Caki2 (cell line): ENCODE measurements at places on chromosomes 4 and X. TPM values are rescaled to one million over a fixed set of nuclear protein-coding genes. Genes with fewer than 3 reads are reported as not detected.

- DNase-seq: no peak
Measured at GRCh38 chr4:170198747-170199146, 109.0 kb upstream of the AADAT start.

DNA sequence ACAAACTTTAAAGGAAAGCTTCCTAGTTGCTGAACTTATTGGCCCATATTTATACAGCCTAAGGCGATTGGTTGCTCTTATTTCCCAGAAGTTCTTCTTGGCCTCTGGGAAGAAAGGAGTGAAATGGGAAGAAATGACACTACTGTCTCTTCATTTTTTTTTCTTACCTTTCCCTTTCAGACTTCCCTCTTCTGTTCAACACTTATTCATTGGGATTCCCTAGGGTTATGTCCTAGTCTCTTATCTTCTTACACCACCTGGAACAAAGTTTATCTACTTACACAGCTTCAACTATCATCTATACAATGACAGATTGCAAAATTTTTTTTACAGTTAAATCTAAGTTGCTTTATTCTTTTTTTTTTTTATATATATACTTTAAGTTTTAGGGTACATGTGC is 68.0 kb downstream of the SNX12 start:
- no peak for DNase-seq

GRCh38 chr4:81378386-81378785 is 93.3 kb downstream of the RASGEF1B start:
- no peak for DNase-seq

- DNase-seq: peak; percentile 65
Measured at GRCh38 chrX:106917830-106918500, 2.2 kb upstream of the CLDN2 start.

DNA sequence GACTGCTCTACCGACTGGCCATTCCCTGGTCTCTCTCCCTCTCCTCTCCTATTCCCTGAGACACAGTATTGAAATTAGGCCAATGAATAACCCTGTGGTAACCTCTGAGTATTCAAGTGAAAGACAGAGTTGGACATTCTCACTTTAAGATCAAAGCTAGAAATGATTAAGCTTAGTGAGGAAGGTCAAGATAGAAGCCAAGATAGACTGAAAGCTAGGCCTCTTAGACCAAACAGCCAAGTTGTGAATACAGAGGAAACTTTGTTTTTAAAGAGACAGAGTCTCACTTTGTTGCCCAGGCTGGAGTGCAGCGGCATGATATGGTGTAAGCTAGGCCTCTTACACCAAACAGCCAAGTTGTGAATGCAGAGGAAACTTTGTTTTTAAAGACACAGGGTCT is 64.6 kb downstream of the KDM6A start:
- peak; percentile 28 for DNase-seq

- no peak for DNase-seq
Measured at GRCh38 chrX:18596096-18596495, 75.8 kb downstream of the RS1 start.

- DNase-seq: no peak
Measured at GRCh38 chr4:10666616-10667015, 18.0 kb downstream of the CLNK start.

GRCh38 chrX:136781180-136781797 is 557 bp upstream of the ARHGEF6 start:
- no peak for DNase-seq

DNA sequence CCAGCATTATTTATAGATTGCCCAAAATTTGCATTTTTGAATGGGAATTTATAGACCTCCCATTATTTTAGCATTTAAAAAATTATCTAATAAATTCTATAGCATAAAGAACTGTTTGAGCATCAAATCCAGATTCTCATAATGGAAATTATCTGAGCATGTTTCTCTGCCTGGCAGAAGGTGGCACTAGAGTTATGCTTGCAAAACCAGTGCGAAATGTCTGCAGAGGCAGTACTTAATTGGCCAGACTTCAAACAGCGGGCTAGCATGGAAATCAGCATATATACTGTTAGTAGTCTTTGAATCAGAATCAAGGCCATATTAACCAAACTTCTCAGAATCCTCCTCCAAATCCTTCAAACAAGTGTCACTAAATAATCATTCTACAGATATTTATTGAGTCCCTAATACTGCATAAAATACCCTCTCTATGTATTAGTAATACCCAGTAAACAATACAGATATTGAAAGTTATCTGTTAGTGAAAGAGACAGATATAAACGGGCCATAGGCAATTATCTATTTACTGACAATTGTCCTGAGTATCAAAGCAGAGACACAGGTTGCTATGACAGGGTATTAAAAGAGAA is 78.7 kb upstream of the DCLK2 start:
- DNase-seq: peak; percentile 25

GRCh38 chr4:60384516-60384915 is 815.6 kb upstream of the ADGRL3 start:
- no peak for DNase-seq

- no peak for DNase-seq
Measured at GRCh38 chr4:42488554-42488953, 91.3 kb downstream of the SHISA3 start.

DNA sequence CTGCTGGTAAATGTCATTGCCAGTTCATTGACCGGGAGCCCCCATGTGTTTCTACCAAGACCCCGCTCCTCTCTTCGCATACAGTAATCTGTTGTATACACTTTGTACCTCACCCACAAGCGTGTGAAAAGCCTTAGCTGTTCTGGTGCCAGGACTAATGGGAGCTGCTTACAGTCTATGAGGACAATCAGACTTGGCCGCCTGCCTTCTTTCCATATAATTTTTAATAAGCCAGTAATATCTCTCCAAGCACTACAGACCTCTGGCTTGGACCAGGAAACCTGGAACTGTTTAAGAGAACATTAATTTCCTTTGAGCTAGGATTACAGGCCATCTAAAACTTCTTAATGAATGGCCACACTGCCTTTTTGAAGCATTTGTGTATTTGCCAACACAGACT is 149.7 kb upstream of the MSX1 start:
- no peak for DNase-seq

DNA sequence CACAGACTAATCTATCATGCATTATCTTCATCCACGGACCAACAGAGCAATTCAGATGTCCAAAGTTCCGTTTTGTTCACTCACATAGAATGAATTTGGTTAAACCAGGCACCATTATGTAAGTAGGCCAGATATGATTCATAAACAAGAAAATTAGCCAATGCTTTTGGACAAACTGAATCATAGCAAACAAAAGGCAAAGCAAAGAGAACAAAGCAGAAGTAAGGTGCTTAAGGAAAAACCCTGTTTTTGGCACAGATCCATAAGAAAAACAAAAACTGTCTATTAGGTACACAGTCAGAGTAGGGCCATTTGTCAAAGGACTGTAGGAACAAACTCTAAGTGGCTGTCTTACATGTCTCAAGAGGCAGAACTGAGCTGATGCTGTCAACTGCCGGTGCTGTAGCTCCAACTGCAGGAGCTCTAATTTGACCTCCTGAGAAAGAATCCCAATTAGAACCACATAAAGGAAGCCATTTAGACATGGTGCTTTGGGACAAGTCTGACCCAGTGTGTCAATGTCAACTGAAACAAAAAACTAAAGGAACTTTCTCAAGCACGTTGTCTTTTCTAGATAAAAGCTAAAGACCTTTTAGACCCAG is 146.7 kb downstream of the COL25A1 start:
- no peak for DNase-seq

- no peak for DNase-seq
Measured at GRCh38 chr4:173990126-173990868, 293.2 kb downstream of the FBXO8 start.

DNA sequence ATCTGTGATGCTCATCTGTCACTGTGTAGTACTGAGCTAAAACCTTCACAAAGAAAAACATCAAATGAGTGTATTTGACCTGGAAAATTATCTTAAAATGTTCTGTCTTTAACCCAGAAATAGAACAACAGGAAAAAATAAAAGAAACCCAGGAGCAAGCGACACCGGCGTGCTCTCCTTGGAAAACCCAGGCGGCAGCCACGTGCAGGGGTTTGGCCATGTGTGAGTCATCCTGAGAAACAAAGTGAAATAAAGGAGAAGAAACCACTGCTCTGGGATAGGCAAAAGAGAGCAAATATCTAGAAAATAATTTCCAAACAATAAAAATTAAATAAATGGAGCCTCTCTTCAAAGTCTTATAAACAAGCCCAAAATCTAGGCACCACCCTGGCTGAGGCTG is 20.0 kb upstream of the TMEM128 start:
- DNase-seq: no peak

GRCh38 chrX:65610040-65610439 is 57.4 kb upstream of the MSN start:
- DNase-seq: no peak

DNA sequence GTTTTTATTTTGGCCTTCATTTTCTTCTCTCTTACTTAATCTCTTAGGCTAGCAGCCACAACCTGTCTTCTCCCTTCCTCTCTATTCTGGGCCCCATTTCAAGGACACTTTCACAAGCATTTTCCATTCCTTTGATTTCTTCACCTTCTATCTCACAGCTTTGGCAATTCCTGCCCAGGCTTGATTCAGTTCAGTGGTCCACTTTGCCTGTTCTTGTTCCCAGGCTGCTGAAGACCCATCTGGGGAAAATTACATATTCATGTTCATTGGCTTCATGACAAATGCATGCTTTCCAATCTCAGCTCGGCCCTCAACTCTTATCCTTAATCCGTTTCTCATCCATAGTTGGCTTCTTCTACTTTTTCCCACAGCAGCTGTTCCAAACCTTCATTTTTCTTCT is 38.7 kb upstream of the LPAR4 start:
- DNase-seq: no peak

- DNase-seq: no peak
Measured at GRCh38 chr4:125705681-125706080, 390.9 kb downstream of the FAT4 start.

GRCh38 chr4:12691168-12691567 is 793.0 kb downstream of the RAB28 start:
- no peak for DNase-seq

DNA sequence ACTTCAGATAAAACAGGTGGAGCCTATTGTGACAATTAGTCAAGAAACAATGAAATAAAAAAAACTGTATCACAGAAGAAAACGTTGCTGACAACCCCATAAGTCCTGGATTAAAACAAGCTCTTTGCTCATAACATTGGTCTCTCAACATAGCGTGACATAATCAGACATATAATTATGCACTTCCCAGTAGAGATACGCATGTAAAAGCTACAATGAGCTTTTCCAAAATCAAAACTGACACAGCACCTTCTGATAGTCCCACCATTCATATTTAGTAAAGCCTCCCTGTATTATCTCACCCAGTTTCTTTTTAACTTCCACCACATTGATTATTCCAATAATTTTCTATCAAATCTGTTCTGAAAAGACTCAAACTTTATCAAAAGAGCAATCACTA is 372.1 kb upstream of the SMIM31 start:
- DNase-seq: no peak

DNA sequence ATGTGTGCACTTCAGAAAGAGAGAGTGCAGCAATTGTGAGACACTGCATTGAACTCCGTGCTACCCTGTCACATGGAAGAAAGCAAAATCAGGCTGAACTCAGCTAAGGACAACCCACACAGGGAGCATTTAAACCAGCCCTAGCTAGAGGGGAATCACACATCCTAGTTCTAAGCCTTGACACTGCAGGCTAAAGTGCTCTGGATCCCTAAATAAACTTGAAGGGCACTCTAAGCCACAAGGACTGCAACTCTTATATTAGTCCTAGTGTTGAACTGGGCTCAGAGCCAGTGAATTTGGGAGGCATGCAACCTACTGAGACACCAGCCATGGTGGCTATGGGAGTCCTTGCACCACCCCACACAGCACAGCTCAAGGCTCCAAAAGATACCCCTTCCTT is 311.9 kb downstream of the OPHN1 start:
- DNase-seq: no peak

The AR gene
- total RNA-seq: 13.3 and 17.8 TPM in 2 replicates

The TMSB15B gene
- 18.6 and 20.1 TPM in 2 replicates for total RNA-seq

The EPGN gene
- total RNA-seq: 0.81 TPM in 1 of 2 replicates, not detected in the other

The NXF2B gene
- not detected in 2 replicates for total RNA-seq

The TMEM255A gene
- total RNA-seq: 0.38 and 0.41 TPM in 2 replicates

The MAGEA1 gene
- not detected in 2 replicates for total RNA-seq

The OCIAD1 gene
- 135 and 144 TPM in 2 replicates for total RNA-seq

The CYSLTR1 gene
- total RNA-seq: not detected in 2 replicates

The RHOH gene
- 0.24 TPM in 1 of 2 replicates, not detected in the other for total RNA-seq

The ZNF630 gene
- 4.5 and 21.3 TPM in 2 replicates for total RNA-seq

The NLGN4X gene
- 12.5 and 36.6 TPM in 2 replicates for total RNA-seq

The CCDC120 gene
- total RNA-seq: not detected in 2 replicates
